CD14-positive monocyte (primary cell): ENCODE measurements at places on chromosomes 11 and 22.

DNA sequence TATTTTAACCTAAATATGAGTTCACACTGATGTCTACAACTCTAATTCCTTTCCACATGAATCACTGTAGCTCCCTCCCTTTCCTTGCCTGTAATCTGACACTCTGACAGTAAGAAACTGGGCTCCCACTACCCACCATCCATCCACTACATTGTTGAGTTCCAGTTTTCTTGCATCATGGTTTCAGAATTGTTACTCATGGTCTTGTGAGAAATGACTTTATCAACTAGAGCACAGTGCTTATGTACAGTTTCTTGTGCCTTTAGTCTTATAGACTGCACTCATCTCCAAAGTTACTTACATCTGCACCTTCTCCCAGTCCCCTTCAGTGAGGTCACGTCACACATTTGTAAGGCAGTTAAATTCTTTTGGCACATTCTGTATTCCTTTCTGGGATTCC lies 78.6 kb downstream of the RTL6 start:
- no peak for DNase-seq

DNA sequence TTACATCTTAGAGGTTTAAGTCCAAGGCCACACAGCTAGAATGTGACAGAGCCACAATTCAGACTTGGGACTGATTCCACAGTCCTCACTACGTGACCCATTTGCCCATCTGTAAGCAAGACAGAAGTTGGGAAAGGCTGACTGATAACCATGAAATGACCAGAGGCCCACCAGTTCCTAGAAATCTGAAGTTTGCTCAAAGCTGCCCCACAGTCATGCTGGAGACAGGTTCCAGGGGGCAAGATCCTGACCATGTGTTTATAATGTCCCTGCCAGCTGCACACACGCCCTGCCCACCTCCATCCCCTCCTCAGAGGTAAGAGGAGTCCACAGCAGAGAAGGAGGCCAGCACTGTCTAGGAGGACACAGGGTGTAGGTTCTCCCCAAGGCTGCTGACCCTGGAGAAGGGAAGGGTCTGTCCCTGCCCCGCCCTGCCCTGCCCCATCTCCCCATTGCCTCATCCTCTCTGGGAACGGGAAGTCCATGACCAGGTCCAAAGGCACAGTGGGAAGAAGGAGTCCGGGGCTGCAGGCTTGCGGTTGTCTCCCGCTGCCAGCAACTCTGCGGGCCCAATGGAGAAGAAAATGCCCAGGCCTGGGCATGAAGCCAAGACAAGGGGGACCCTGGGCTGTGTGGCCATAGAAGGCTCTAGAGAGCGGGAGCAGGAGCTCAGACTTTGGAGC lies 11.9 kb upstream of the OAF start:
- no peak for DNase-seq

DNA sequence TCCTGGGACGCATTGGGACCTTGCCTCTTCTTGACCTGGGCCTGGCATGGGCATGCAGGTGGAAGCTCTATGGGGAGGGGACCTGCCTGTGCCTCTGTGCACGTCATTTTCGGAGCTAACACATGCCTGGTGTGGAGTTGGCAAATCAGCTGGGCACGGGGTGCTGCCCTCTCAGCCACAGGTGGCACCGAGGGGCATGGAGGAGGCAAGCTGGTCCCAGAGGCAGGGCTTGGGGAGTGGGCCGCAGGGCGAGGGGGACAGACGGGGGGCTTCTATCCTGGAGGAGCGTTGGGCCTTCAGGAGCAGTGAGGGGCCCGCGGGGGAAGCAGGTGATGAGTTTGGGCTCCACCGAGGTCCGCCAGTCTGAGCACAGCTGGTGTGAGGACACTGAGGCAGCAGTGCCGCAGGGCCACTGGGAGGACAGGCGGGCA lies 362.0 kb downstream of the TBC1D22A start:
- no peak for DNase-seq

DNA sequence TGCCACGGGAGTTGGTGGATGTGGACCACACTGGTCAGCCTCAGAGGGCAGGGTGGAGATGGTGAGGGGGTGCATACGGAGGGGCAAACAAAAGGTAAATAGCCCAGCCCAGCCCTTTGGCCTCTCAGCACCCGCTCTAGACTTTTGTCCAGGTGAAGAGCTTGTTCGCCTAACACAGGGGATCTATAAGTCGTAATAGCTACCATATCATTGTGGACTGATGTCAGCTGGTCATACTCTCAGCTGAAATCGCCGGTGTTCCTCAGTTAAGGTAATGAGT lies 27.0 kb upstream of the TREH start:
- no peak for DNase-seq
